Stromal cell of bone marrow (primary cell): ENCODE measurements at places on chromosomes 1 and 21.

- no peak for DNase-seq
These were observed 77.3 kb upstream of the GALNT2 start for GRCh38 chr1:229989591-229990248.

DNA sequence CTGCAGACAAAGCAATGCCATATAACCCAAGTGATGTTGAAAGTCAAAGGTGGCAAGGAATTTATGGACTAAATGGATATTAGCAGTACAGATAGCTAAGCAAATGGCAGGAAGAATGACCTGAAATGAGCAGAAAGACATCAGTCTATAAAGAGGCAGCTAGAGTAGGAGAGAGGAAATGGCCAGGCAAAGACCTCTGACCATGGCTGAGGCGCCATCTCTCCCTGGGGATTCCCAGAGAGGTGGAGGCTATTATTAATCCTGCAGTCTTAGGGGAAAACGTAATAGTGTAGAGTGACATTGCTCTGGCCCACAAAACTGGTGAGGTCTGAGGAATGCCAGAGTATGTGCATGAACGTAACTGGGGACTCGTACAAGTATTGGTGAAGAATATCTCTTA is 563.6 kb upstream of the PRMT6 start:
- DNase-seq: no peak

GRCh38 chr1:206143537-206144172 is 26.5 kb upstream of the AVPR1B start:
- DNase-seq: no peak

- DNase-seq: no peak
These were observed 51.3 kb downstream of the MAST2 start for GRCh38 chr1:45854724-45855123.

- no peak for DNase-seq
These were observed 14.1 kb upstream of the NID1 start for GRCh38 chr1:236078993-236079392.

- no peak for DNase-seq
These were observed 24.1 kb downstream of the CHI3L2 start for GRCh38 chr1:111251570-111251969.

GRCh38 chr1:180229483-180230415 is at the start of gene LHX4:
Gene LHX4 (plus strand): TSS chr1:180230264. CDS start chr1:180230530, 266 bp downstream.
- no peak for DNase-seq

GRCh38 chr1:187836557-187836956 is 1007.8 kb downstream of the PLA2G4A start:
- no peak for DNase-seq

DNA sequence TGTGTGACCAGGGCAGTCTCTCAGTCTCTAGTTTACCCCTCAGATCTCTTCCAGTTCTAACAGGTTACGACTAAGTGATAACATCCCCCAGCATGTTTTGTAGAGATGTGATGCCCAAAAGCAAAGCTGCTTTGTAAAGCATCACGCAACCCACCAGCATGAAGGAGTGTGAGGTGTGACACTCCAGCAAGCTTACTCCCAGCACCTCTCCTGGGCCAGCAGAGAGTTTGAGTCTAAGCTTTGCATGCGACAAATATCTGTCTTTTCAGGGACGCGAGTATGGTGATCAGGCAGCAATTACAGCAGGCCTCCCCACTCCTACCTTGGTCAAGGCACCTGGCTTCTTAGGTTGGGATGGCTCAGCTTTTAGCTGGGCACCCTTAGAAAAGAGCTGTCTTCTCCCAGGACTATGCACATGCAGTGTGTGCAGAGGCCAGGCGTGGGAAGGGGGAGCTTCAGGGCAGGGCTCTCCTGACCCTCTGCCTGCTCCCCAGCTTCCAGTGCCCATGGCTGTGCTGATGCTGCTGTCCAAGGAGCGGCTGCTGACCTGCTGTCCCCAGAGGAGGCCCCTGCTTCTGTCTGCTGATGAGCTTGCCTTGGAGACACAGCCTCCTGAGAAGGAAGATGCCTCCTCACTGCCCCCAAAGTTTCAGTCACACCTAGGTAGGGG is 48.2 kb downstream of the ELK4 start:
- DNase-seq: no peak

DNA sequence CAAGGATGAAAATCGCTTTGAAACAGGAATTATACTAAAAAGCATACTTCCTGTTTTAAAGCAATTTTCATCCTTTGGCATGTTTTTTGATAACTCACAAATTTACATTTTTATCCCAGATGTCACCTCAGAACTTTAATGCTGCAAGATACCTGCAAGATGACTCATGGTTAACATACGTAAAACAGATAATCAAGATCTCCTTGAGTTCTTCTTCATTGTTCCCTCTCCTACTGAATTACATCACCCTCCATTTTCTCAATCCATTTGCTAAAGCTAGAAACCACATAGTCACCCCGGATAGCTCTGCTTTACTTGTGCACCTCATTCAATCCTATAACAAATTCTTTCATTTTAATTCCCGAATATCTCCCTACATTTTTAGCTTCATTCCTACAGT is 1114.2 kb downstream of the PLA2G4A start:
- DNase-seq: no peak

GRCh38 chr1:237799762-237800474 is 90.8 kb downstream of the ZP4 start:
- no peak for DNase-seq

GRCh38 chr1:188169971-188170370 is 1341.2 kb downstream of the PLA2G4A start:
- no peak for DNase-seq

DNA sequence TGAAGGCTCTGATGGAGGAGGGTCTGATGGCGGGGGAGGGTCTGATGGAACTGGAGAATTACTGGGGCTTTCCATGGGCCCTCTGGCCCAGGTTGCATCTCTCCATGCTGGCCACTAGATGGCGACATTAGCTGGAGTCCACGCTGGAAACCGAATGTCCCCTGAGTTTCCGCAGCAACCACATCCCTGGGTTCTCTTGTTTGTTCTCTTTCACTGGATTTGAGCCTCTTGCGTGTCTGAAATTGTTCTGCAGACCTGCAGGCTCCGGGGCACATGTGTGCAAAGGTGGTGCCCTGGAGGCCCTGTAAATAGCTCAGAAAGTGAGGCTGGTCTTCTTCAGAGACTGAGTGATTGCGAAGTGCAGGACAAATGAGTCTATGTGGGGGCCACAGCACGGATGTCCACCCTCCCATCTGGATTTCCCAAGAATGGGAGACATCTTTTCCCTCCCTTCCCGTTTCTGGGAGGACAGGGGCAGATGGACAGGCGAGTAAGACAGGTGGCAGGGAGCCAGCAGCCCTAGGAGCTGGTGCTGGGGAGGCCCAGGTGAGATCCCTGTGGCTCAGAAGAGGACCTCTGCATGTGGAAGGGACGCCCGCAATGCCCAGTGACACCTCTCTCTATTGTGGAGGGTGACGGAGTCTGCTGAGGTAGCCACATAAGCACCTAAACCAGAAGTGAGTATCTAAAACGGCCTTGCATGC is 73.2 kb upstream of the ABCG1 start:
- DNase-seq: peak; percentile 18

- no peak for DNase-seq
These were observed 63.7 kb downstream of the HLCS start for GRCh38 chr21:36902793-36903192.

DNA sequence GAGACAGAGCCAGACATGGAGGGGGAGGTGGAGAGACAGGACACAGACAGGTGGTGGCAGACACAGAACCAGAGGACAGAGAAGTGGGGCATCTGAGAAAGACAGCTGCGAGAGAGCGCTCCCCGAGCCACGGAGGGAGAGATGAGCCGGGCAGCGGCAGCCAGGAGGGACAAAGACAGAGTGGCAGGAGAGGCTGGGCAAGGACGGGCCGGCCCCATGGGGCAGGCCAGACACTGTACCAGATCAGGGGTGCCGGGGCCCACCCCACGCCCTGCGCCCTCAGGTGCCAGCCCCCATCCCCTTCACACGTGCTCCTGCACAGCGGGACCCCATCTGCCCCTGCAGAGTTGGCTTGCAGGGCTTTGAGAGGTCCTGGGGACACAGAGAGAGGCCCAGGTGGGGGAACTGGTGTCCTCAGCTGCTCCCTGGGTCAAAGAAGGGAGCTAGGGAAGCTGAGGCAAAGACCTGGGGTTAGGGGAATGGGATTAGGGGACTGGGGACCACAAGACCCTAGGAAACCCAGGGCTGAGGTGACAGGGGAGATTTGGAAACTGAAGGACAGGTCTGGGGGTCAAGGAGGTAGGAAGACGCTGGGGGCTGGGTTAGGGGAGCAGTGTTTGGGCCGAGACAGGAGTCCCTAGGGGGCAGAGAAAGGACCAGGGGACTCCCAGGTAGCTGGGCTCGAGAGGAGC is 643 bp downstream of the FNDC5 start:
- DNase-seq: no peak

DNA sequence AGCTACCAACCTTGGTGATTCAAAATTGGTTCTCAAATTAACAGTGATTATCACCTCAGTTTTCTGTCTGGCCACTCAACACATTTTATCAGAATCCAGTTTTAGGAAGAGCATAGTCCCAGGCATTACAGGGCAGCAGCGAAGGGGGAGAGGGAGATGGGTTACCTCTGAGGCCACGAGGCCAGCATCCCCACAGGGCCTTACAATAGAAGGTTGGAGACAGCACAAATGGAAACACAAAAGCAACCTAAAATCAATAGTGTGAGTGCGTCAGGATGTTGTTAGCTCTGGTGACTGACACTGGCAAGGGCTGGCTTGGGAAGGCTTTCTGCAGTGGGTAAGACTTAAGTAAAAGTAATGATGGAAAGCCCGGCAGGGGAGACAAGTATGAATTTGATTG is 79.5 kb downstream of the JAK1 start:
- DNase-seq: no peak

- no peak for DNase-seq
These were observed 113.9 kb upstream of the BACE2 start for GRCh38 chr21:41054018-41054578.

GRCh38 chr1:55939866-55940265 is 639.5 kb downstream of the PLPP3 start:
- no peak for DNase-seq

- no peak for DNase-seq
These were observed 422.6 kb downstream of the NUF2 start for GRCh38 chr1:163744301-163744887.

DNA sequence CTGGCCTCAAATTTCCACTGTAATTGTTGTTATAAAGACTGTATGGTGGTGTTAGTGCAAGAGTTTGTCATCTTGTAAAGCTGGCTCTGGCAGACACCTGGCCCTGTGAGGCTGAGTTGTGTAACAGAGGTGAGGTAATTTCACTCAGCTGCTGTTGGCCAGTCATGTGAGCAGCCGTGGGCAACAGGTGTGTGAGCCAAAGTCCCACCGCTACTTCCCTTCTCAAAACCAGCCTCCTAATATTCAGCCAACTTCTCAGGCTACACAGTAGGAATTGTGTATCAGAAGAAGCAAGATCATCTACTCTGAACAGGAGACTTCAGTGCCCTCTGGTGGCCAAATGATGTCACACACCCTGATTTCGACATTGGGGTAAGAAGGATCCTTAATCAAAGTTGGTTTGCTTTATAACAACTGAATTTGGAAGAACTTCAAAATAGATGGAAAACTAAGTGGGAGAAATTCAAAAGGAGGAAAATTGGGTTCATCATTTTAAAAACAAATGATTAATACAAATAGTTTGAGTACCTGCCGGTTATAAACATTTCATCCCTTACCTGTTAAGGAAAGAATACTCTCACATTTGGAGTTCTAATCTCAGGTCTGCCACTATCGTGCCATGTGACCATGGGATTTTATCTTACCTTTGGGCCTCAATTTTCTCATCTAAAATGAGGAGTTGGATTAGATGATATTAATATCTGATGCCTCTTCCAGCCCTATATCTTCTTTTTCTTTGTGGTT is 2.6 kb upstream of the CREG1 start:
- peak; percentile 55 for DNase-seq

- DNase-seq: no peak
These were observed 73.6 kb downstream of the JMJD4 start for GRCh38 chr1:227661495-227661894.

DNA sequence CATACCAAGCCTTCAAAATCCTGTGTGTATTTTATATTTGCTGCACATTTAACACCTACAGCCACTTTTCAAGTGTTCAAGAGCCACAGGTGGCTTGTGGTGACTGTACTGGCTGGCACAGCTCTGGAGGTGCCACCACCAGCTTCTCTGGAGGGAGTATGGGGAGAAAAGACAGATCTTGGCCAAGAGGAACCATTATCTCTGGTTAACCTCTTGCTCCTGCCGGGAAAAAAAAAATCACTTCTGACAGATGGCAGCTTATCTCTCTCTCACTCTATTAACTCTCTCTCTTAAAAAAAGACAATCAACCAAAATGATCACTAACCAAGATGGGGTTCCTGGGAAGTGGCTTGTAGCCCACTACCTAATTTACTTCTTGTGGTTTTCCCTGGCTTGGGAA is 1.2 kb upstream of the RIIAD1 start:
- DNase-seq: no peak

DNA sequence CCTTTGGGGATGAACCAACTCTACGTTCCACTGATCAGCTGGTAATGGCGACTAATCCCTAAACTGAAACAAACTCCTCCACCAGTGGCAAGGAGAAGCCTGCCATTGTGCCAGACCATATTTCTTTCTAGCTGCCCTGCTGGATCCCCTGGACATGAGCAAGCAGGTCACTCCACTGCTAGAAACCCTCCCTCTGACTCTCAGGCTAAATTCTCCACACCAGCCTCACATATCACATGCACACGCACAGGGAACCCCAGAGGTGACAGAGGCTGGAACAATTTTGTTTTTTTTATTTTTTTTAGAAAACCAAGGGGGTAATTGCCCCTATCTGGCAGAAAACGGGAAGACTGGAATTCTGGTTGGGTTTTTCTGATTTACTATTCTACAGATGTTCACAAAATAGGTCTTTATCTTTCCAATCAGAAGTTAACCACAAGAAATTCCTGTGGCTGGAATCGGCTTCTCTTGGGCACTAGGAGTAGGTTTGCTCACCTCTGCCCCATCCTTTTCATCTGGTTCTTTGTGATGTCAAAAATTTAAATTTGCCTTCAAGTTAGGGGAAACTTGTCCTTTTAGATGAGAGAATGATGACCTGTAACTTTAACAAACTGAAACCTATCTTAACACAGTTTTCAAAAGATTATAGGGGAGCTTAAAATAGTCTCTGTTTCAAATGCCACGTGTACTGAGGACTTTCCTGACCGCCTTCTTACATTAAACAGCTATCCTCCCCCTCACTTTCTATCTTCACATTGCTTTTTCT is 258.1 kb downstream of the SDCCAG8 start:
- DNase-seq: no peak

GRCh38 chr1:225871359-225872074 is 10.7 kb downstream of the TMEM63A start:
- DNase-seq: no peak

- DNase-seq: no peak
These were observed 53.0 kb upstream of the LAPTM5 start for GRCh38 chr1:30810416-30811080.

DNA sequence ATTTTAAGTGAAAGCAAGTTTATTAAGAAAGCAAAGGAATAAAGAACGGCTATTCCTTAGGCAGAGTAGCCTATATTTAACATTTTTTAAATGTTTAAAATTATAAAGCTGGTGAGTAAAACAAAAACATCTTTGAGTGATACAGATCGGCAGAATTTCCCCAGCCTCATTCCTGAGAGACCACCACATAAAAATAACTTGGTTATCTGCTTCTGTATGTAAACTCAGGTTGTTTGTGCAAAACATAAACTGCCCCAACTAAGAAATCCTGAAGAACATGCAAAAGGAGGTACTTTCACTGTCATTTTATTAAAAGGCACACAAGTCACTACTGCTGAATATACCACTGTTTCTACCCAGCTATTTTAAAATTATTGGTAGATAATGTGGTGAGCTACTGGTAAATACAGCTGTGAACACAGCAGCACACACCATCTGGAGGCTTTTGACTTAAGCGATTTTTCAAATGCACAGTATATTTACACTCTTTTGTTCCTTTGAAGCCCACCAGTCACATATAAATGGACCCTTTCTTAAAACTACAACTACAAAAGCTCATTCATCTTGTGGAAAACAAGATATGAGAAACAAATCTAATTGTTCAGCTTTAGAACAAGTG is 119.3 kb downstream of the RERE start:
- DNase-seq: no peak
